ENCODE measurements at places on chromosomes 16 and 17. TPM values are rescaled to one million over a fixed set of nuclear protein-coding genes. Genes with fewer than 3 reads are reported as not detected.

Gene ANKRD13B
- total RNA-seq = 5.0 TPM

Gene KRTAP4-8
- not detected for total RNA-seq

Gene PPM1E
- total RNA-seq = 0.55 TPM

Gene AOC3
- 0.11 TPM for total RNA-seq

Gene FMNL1
- total RNA-seq = 2.2 TPM

Gene HERPUD1
- 367 TPM for total RNA-seq

Gene HBA2
- not detected for total RNA-seq

Gene UMOD
- total RNA-seq = not detected

Gene ZSCAN10
- not detected for total RNA-seq

Gene MARF1
- 15.1 TPM for total RNA-seq

Gene MYCBPAP
- 2.0 TPM for total RNA-seq

Gene MRPL12
- total RNA-seq = 8.6 TPM

Gene XAF1
- 20.5 TPM for total RNA-seq

Gene ANKRD11
- total RNA-seq = 93.5 TPM

Gene WDR45B
- 77.8 TPM for total RNA-seq

Gene TMEM204
- 4.8 TPM for total RNA-seq
